Hippocampal formation (tissue), 2 donors: ENCODE measurements at places on chromosomes 5 and 9.

- no peak for DNase-seq
Measured at GRCh38 chr5:176784218-176785165, 25.9 kb upstream of the UNC5A start.

DNA sequence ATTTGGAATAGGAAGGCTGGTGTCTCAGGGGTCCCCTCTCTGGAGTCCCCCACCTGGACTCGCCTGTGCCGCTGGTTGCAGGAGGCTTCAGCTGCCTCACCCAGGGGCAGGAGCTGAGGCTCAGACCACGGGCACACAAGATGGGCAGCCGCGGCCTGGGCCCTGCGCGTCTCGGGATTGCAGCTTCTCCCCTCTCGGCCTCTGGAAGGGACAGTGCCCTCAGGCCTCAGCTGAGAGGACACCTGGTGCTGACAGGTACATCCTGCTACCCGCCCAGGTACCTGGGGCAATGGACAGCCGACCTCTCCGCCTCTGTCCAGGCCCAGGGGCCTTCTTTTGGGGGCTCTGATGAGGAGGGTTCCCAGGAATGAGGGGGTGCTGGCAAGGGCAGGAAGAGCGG, 38.3 kb downstream of the UNC5A start:
- DNase-seq, result no peak

GRCh38 chr5:41335596-41336181, 122.4 kb upstream of the C6 start:
- no peak for DNase-seq

DNA sequence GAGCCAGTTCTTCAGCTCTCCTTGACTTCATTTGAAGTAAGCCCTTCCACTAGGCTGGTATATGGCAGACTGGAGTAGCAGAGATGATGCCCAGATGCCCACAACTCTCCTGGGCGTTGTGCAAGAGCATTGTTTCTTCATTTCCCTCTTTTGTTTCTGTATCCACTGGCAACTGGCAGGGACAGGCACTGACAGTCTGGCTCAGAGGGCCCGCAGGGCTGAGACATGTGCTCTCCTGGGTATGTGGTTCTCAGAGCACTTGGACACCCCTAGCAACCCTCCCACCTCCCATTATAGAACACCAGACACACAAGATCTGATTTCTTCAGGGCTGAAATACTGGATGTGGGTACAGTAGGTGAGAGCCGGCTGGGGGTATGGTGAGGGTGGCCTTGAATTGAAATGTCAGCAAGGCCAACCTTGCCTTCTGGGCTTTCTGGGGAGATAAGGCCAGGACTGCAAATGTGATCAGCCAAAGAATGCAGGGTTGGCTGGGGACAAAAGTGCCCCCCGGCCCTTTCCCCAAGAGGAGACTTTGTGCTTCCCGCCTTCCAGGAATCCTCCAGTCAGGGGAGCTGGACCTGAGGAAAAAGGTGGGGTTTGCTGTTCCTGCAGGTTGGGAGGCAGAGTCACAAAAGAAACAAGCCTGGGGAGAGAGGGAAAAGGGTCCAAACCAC, 28.6 kb upstream of the CTNNA1 start:
- DNase-seq, result no peak

DNA sequence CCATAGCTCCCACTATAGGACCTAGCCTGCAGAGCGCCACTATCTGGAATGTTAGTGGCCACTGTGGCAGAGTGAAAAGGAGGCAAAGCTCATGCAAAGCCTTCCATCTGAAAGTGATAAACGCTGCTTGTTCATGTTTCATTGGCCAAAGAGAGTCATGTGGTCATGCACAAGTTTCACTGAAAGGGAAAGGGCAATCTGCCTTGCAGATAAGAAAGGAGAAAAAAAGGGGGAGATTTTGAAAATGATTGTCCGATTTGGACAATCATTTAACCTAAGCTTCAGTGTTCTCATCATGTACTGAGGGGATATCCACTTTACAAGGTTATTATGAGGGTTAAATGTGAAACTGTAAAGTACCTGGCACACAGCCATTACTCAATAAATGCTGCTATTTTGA, 9.0 kb upstream of the MOB3B start:
- DNase-seq, result no peak

- no peak for DNase-seq
Measured at GRCh38 chr9:116495725-116496124, 191.4 kb upstream of the TRIM32 start.
